ENCODE measurements at places on chromosomes 3 and 15.

- no peak for DNase-seq
These were observed 21.6 kb upstream of the PLA2G4F start for GRCh38 chr15:42178056-42178455.

GRCh38 chr3:72678867-72679266, 169.4 kb downstream of the SHQ1 start:
- no peak for DNase-seq

DNA sequence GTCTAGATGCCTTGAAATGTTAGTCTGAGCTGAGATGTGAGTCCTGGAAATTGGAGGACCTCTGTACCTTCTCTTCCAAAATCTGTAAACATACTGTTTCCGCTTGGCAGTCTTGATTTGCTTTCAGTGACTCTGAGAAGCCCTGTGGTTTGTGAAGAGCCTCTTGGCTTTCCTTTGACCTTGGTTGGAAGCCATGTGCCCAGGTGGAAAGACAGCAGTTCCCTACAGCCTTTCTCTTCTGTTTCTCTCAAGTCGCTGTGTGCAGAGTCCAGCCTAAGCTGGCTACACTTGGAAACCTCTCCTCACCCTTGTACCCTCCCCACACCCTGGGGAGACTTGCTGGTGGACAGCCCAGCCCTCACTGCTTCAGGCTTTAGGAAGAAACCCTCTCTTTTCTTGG, 129.8 kb upstream of the CTDSPL start:
- no peak for DNase-seq

- DNase-seq, result no peak
These were observed 133.4 kb upstream of the BHLHE40 start for GRCh38 chr3:4845882-4846281.

DNA sequence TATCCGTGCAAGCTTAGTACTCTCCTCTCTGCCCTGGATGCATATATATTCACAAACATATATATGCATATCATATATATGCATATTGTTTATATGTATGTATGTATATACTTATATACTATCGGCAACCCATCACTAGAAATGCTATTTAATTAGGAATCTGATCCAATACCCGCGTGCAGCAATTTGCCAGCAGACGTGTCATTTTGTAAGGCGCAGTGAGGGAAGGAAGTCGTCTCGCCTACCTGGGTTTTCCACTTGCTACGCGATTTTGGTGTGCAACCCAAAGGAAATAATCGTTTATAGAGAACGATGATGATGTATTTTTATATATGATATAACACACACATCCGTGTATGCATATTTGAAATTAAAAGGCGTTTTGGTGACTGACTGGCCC, 5.6 kb upstream of the FEZF2 start:
- DNase-seq, result no peak

DNA sequence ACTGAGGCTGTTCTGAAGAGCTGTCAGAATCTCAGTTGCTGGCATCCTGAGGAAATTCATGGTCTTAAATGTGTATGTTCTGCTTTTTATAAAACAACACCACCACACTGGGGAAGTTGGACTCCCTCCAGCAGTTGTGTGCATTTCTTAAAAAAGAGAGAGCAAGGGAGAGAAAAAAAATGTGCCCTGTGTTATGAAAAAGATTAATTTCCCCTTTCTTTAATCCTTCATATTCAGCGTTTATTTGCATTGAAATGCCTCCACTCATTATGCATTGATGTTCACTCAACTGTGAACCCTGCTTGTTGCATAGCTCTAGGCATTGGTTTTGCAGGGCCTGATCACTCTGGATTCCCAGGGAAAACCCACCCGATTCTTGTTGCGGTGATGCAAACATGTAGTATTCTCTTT, 4.4 kb upstream of the ZNF609 start:
- DNase-seq, result no peak

DNA sequence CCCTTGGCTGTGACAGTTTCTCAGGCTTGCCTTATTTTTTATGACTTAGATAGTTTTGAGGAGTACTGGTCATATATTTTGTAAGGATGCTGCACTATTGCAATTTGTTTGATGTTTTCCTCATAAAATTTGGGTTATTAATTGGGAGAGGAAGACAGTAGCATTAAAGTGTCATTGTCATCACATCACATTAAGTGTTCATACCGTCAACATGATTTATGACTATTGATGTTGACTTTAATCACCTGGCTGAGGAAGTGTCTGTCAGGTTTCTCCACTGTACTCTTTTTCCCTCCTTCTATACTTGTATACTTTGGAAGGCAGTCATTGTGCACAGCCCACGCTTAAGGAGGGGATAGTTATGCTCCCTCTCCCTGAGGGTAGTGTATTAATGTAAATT, 26.9 kb downstream of the TRIM69 start:
- DNase-seq, result no peak

DNA sequence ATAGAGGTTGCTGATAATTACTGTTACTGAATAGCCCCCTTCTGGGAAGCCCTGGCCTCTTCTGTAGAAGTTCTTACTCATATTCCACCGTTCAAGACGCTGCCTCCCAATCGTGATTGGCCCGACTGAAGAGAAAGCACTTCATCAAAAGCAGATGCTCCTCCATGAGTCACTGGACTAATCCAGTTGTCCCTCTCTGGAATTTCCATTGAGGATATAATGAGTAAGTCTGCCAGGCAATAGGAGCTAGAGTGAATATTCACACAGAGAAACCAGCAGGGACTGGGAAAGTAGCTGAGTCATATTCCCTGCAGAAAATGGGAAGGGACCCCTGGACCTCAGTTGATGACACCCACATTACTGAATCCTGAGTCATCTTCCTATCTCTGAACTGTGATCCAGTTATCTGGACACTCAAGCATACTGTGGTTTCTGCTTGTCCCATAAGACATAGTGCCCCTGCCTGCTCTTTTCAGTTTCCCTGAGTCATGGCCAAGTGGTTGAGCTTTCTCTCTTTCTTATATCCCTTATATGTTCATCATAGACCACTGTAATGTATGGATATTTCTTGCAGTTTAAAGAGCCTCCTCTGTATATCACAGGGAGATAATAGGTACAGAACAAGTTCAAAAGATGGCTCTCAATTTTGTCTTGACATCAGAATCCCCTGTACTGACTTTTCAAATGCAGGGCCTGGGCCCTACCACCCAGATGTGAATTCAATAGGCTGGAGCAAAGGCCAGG, 151.2 kb upstream of the CDIN1 start:
- DNase-seq, result no peak

GRCh38 chr3:39911465-39912309, 102.3 kb downstream of the MYRIP start:
- DNase-seq, result no peak

DNA sequence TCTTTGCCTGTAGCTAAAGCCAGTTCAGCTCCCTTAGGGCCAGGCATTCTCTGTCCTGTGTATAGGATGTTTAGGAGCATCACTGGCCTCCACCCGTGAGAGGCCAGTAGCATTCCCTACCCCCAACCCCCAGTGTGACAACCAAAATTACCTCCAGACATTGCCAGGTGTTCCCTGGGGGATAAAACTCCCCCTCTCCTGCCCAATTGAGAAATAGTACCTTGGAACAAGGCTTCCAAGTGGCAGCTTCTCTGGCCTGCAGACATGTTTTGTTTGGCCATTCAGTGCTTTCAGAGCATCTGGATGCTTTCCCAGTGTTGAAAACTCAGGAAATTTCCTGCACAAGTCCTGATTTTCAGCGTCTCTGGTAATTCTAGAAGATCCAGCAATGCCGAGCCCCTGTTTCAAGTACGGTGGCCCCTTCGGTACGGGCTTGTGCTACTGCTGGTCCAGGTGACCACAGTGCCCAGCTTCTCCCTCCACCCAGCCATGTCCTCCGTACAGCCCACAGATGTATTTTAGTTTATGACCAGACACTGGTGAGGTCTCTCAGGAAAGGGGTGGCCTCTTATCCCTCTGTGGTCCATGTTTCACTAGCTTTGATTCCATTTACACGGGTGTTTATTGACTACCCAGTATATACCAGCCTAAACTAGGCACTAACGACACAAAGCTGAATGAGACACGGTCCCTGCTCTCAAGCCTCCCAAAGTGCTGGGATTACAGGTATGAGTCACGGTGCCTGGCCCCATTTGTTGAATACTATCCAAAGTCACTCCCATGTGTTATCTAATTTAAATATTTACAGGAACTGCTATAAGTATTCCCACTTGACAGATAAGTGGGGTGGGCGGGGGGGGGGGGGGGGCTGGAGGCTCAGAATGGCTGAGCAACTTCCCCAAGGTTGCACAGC, 125.4 kb upstream of the RAD18 start:
- DNase-seq, result no peak

DNA sequence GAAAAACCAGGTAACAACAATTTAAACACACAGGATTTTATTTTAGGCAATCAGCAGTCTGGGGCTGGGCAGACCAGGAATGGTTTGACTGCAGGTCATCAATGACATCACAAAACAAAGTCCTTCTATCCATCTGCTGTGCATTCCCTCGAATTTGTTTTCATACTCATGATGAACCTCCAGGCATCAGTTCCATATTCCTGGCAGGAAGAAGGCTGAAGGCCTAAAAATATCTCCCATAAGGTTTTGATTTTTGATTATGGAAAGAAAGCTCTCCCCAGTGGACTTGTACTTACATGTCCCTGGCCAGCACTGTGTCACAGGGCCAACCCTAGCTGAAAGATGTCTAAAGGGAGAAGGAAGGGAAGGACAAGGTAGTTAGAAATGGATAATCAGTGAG, 107.4 kb downstream of the PEAK1 start:
- no peak for DNase-seq

DNA sequence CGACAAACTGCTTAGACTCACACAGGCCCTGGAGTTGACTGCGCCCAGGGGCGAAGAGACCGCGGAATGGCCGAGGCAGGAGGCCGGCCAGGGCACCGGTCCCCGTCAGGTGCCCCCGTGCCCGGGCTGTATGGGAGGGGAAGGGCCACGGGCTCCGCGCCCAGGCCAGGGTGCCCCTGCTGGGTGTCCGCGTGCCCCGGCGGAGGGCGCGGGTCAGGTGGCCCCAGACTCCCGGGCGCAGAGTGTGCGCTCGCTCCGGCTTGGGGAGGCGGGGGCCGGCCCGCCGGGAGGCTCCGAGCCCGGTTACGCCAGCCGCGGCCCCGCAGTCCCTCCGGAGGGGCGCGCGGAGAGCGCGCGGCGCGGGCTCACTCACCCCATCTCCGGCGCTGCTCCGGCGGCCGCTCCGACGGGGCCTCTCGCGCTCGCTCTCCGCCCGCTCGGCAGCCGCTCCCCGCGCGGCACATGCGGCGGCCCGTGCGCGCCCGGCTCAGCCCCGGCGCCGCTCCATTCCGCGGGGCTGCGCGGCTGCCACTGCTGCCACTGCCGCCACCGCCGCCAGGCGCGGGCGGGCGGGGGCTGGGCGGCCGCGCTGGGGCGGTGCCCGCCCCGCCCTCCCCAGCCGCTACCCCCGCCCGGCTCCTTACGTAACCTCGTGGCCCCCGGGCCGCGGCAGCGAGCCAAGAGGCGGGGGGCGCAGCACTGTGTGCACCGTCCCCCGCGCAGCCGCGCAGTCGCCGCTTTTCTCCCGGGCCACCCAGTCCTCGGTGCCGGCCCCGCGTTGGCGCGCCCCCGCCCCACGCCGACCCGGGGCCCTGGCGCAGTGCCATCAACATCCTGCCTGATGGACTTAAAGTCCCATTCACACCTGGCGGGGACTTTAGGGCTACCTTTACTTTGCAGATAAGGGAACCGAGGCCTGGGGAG, at the start of gene HOMER2:
Gene HOMER2 (minus strand): TSS at position 563 of the 924 bp plus-strand sequence. CDS start 185 bp downstream, at position 378.
- DNase-seq, result no peak

- no peak for DNase-seq
These were observed 736 bp downstream of the ARHGEF26 start for GRCh38 chr3:154121701-154122551.

GRCh38 chr15:48584812-48585563, 60.5 kb downstream of the FBN1 start:
- no peak for DNase-seq

- DNase-seq, result no peak
These were observed 168.7 kb downstream of the POTEB3 start for GRCh38 chr15:21271566-21271965.

DNA sequence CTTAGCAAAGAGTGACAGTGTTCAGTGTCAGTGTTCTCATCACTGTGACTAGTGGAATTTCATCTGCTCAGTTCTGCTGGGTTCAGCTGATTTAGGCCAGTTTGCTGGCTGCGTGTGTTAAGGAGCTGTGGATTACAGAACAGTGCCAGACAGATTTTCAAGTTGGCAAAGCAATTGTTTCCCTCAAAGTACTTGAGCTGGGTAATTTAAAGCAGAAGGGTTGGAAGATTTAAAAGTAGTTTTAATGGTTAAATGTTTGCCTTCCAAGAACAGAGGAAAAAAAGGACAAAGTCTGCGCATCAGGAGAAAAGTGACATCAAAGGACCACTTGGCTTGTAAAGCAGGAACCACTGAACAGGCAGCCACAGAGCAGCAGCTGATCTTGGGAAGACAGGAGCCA, 8.7 kb downstream of the ESYT3 start:
- no peak for DNase-seq

DNA sequence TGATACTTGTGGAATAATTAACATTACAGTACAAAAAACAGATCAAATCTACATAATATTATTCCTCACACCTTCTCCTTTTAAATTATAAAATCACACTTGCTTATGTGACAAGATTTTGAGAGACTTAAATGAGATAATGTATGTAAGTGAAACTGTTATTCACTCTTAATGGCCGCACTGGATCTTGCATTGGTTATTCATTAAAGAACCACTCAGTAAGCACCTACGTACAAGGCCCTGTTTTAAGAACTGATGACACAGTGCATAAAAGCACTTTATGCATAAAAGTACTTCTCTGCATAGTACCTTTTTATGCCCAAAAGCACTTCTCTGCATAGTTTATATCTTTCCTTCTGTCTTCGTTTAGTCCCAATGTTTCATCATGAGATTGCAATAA, 172.1 kb downstream of the GOLGA6L6 start:
- DNase-seq, result no peak

DNA sequence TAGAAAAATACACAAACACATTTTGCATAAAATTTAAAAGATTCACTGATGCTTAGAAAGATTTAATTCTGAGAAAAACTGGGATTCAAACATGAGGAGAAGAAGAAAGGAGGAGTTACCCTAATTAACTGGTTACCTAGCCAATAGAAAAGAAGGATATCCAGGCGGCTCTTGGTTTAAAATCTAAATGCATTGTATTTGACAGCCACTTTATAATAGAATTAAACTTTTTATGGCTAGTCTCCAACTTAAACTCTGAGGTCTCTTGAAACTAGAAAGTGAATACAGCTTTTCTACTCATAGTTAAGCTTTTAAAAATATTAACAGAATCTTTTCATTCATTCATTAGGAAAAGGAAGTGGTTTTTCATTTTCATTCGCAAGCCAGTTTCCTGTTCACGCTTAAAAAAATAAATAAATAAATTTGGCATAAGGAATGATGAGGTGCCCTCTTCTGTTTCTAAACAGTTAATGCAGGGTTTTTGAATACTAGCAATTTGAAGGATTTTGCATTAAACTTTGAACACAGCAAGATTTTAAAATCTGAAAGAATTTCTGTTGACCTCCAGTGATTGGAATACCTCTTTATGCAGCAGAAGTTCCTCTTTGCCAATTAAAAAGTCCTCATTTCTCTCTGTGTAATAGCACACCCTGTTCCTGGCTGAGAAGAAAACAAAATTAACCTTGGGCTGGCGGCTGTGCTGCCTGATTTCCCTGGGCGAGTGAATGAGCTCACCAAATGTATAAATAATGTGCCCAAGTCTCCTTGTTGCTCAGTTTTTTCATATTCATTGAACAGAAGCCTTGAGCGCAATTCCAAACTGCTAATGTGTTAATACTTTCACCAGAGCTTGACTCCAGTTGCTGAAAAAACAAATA, 105.1 kb downstream of the ZMAT3 start:
- no peak for DNase-seq

- no peak for DNase-seq
These were observed 58.5 kb upstream of the SLC24A5 start for GRCh38 chr15:48062148-48062872.

Measured in osteocyte (in vitro differentiated cells).